ENCODE measurements at places on chromosomes 4 and X.

- DNase-seq = no peak
These were observed 105.9 kb downstream of the TNIP2 start for GRCh38 chr4:2650276-2650675.

GRCh38 chr4:152340818-152341217, 195.1 kb downstream of the FBXW7 start:
- DNase-seq = no peak

DNA sequence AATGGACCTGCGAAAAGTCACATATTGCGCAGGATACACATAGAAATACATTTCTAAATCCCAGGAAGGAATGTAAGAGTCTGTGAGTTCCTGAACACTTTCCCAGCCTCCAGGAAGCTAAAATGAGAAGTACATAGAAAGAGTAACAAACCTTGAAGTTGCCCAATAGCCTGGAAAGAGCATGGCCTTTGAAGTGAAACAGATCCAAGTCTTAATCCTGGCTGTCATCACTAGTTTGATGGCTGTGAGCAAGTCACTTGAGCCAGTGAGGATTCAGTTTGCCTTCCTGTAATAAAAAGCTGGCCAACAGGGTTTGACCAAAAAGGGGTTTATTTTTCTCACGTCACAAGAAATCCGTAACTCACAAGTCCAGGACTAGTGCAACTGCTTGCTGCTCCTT, 69.8 kb downstream of the ARHGEF38 start:
- DNase-seq = no peak

DNA sequence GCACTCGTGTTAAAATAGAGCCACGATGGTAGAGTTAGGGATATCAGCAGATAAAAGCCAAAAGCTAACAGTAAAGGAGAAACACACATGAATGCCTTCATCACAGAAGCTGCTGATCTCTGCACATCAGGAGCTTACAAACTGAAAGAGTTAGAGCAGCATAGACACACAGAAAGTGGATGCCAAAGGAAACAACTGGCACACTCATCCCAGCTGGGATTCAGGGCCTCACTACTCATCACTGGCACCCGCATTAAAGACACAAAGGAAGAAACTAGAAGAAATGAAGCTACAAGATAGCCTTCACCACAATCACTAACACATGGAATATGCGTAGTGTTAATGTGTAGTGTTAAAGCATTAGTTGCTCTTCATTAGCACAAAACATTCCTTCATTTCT, 156.4 kb upstream of the TBL1X start:
- DNase-seq = no peak

GRCh38 chr4:106316773-106317409, 541 bp downstream of the AIMP1 start:
- DNase-seq = no peak

DNA sequence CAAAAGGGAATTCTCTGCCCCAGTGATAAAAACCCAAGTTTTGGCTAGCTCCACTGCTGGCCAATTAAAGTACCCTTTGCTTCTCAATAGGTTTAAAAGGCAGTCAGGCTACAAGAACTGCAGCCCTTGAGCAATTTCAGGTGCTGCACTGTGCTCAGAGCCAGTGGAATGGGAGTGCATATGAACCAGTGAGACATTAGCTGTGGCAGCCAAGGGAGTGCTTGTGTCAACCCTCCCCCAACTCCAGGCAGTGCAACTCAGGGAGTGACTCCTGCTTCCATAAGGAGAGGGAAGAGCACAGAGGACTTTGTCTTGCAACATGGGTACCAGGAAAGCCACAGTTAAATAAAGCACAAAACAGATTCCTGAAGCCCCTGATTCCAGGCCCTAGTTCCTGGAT, 61.6 kb upstream of the VAMP7 start:
- no peak for DNase-seq

GRCh38 chrX:24799565-24799964, 105.8 kb downstream of the POLA1 start:
- DNase-seq = no peak

DNA sequence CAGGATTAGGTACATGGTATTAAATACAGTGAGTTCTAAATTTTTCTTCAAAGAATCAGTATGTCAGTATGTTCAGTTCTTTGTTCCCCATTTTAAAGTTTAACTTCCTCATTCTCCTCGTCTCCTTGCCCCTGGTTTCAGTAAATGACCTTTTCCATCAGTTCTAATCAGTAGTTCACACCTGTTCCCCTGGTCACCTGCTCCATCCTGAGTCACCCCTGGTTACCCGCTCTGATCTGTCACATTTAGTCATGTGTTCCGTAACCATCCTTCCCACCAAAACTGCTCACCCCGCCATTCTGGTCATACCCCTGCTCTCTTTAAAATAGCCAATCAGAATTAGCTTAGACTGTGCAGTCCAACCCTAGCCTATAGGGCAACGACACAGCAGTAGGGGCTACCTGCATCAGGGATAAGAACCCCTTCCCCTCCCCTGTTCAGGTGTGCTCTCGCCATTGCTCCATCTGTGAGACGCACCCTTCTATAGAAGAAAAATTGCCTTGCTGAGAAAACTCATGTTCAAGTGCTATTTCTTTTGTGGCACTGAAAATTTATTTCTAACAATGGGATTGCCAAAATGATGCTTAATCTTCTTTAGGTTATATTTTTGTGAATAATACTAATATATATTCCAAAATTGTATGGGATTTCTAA, 181.3 kb downstream of the OR13H1 start:
- DNase-seq = no peak

GRCh38 chrX:136954930-136955329, 74.4 kb upstream of the RBMX start:
- DNase-seq = no peak

- no peak for DNase-seq
These were observed 174.6 kb upstream of the PGRMC2 start for GRCh38 chr4:128462103-128462783.

DNA sequence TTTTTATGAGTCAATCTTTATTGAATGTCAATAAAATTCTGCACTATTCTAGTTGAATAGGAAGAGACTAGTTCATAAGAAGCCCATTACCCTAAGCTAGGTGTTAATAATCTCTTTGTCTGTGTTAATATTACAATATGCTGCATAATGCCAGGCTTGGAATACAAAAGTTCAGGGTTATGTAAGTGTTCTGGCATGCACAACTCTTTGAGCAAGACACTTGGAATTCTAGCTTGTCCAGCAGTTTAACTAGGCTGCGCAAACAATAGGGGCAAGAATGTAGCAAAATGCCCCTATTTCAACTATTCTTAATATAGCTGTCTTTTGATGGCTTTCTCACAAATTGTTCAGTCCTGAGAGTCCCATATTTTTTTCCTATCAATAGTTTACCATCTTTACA, 31.3 kb upstream of the ETNPPL start:
- DNase-seq = no peak

DNA sequence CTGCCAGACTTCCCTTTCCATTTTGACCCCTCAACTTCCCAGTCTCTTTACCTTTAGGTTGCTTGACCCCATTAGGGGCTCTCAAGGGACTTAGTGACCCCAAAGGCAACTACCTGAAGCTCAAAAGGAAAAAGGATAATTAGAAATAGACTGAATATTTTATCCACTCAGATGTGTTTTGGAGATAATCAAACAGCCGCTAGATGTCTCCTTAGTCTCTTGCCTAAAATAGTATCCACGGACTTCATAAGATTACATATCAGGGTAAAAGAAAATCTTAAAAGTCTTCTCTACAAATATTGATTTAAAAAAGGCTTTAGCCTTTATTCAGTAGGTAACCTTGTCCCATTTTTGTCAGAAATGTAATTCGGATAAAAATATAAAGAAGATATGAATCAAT, 21.0 kb upstream of the RHOXF2 start:
- DNase-seq = no peak

DNA sequence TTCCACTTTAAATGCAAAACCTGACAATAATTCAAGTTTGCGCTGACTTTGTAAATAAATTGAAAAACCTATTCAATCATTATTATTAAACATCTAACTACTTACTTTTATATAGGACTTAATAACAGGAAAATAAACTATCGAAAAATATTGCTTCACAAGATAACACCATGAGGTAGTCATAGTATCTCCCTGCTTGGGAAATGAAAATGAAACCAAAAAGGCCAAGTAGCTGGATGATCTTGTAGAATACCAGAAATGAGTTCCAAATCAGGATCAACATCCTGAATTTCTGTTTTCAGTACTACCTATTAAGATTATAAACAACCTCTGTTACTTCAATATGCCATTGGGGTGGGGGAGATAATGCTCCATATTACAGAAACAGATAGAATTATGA, 58.9 kb downstream of the CHIC2 start:
- no peak for DNase-seq

- DNase-seq = no peak
These were observed 341.5 kb downstream of the BCOR start for GRCh38 chrX:39756086-39756883.

GRCh38 chrX:16445166-16445752, 204.7 kb upstream of the S100G start:
- DNase-seq = no peak

DNA sequence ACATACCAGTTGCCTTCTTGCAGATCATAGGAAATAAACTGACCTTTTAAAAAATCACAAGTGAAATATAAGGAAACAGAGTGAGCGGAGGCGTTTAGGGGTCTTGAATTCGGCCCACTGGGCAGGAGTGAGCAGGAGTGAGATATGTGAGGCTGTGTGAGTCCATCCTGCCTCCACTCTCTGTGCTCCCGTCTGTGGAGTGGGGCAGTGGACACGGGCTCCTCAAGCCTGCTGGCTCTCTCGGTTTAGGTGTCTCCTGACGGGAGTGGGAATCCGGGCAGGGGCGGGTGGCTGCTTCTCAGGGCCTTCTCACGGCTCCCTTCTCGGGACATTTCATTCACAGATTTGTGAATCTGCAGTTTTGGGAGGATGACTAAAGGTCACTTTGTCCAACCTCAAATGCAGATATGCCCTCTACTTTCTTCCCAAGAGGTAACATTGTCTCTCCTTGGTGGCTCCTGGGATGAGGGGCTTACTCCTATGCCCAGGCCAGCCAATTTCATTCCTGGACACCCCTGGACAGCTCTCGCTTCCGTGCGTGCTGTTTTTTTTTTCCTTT, 27.6 kb downstream of the CYTL1 start:
- DNase-seq = no peak

DNA sequence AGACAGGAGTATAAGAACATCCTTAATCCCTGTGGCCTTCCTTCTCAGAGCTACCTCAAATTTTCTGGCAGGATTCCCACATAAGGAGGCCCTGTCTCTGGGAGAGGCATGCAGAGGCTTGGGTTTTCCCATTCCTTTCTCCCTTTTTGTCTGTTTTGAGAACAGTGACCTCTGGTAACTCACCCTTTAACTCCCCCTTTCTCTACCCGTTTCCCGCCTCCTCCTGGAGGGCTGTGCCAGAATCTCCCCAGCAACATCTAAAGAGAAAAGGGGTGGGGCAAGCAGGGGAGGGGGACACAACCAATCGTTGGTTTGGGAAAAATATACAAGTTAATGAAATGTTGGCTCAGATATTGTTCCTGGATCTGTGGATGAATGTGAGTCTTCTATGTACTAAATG, 303.7 kb upstream of the IRS4 start:
- DNase-seq = no peak

GRCh38 chrX:103537871-103538387, 18.6 kb upstream of the RAB40A start:
- DNase-seq = no peak

- no peak for DNase-seq
These were observed 34.5 kb downstream of the SPINK2 start for GRCh38 chr4:56786955-56787354.

- no peak for DNase-seq
These were observed 301.0 kb downstream of the KCTD8 start for GRCh38 chr4:44147571-44148075.

DNA sequence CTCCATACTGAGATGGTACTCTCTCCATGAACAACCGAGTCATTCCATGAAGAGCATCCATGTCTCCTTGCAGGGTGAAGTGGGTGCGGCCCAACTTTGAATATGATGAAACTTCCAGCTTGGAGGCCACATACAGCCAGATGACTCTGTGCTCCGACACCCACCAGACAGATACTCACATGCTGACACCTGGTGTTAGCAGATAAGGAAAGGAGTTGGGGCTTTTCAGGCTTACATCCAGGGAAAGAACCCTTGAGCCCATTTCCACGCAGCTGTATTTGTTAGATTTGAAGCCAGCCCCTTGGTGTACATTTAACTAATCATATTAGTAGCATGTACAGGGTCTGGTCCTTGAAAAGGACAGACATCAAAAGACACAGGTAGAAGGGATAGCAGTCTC, 62.1 kb upstream of the PRRG3 start:
- DNase-seq = no peak

DNA sequence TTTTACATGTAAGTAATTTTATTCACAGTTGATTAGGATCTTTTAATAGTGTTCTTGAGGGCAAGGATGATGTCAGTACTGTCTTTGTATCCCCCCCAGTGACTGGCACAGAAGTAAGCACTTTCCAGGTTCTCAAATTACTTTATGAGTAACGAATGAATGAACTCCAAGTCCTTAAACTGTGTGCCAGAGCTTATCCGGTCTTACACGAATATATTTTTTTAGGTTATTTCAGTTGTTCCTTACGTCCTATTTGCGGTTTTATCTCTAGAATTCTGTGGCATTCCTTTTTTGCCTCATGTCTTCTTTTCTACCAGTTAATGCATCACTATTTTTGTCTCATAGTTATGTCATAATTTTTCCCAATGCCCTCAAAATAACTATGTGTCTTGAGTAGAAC, 106.9 kb upstream of the MID1IP1 start:
- DNase-seq = no peak

- no peak for DNase-seq
These were observed 325.3 kb upstream of the RASGEF1B start for GRCh38 chr4:81796790-81797528.

DNA sequence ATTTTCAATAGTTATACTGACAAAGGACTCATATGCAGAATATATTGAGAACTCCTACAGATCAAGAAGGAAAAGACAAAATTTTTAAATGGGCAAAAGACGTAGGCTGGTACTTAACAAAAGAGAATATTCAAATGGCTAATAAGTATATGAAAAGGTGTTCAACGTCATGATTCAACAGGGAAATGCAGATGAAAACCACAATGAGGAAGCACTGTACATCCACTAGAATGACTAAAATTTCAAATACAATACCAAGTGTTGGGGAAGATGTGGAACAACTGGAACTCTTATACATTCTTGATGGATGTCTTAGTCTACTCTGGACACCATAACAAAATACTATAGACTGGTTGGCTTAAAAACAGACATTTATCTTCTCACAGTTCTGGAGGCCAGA, 1.3 kb upstream of the MRFAP1L1 start:
- DNase-seq = no peak

DNA sequence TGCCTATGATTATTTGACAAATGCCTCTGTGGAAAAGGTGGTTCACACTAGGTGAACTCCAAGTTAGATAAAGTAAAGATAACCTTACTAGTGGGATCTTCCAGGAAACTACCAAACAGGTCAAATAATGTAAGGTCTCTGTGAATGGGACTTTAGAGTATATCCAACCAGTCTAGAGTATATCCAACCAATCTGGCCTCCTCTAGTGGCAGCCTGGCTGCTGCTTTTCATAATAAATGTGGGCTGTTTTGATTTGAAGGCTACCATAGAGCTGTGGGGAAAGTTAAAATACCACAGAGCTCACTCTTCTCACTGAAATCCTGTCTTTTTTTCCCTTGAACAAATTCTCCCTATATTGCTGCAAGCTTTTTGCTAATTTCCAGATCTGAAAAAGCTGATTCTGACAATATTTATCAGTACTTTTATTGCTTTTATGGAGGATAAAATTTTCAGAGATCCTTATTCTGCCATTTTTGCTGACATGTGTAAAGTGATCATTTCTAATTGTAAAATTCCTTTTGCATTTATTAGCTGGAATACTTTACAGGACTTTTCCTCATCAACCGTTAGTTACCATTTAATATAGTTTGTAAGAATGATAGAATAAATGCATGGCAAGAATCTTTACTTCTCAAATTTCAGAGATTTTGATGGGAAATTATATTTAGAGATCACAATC, 111.3 kb downstream of the TET2 start:
- DNase-seq = no peak

Data from SIG-M5 (cell line).